ENCODE measurements at places on chromosomes 12 and 14.

DNA sequence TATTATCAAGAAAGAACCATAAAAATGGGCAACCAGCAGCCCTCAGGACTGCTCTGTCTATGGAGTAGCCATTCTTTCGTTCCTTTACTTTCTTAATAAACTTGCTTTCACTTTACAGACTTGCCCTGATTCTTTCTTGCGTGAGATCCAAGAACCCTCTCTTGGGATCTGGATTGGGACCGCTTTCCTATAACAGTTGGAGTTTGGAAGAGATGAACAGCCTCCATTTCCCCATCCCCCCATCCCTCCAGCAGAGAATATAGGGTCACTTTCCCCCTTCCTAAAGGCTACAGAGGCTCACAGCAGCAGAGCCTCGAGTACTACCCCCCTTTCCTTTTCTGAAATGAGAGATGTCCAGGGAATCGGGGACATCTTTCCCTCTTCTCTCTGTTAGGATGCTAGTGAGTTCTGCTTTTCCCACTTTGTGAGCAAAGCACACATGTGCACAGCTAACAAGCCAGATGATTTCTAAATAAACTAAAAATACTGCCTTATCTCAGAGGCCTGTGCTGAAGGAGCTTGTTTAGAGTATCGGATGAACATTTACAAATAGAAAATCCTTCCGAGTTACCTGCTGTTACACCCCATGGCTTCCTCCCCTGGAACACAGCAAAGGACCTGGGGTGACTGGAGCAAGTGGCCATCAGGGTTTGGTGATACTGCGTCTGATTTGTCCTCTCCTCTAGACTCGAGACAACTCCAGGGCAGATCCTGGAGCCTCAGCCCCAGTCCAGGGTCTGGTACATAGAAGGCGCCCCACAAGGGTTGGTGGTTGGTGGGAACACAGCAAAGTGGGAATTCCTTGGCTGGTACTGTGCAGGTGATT lies 144.2 kb downstream of the SLC38A6 start:
- no peak for DNase-seq

- no peak for DNase-seq
These were observed 9.6 kb upstream of the GPR84 start for GRCh38 chr12:54373649-54374561.

GRCh38 chr12:90679674-90680073 lies 275.3 kb downstream of the CCER1 start:
- DNase-seq: no peak

DNA sequence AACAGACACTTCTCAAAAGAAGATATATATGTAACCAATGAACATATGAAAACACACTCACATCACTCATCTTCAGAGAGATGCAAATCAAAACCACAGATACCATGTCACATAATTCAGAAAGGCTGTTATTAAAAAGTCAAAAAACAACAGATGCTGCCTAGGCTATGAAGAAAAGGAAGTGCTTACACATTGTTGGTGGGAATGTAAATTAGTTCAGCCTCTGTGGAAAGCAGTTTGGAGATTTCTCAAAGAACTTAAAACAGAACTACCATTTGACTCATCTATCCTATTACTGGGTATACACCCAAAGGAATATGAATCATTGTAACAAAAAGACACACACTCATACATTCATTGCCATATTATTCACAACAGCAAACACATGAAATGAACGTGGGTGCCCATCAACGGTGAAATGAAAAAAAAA lies 35.1 kb downstream of the EIF2S3B start:
- no peak for DNase-seq

DNA sequence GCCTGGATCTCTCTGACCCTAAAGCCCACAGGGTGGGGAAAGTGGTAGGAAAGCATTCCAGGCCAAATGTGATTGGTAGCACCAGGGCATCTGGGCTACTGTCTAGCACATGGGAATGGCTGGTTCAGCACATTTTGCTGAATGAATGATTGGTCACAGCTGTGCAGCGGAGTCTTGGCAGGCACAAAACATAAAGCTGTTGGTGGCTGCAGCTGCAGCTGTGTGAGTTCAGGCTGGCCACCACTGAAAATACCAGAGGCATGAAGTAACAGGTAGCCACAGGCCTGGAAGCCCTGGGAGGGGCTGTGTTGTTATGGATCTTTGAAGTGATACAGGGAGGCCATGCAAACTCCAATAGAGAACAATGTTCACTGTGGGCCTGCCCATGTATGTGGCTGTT lies 72.7 kb downstream of the MYRFL start:
- no peak for DNase-seq

DNA sequence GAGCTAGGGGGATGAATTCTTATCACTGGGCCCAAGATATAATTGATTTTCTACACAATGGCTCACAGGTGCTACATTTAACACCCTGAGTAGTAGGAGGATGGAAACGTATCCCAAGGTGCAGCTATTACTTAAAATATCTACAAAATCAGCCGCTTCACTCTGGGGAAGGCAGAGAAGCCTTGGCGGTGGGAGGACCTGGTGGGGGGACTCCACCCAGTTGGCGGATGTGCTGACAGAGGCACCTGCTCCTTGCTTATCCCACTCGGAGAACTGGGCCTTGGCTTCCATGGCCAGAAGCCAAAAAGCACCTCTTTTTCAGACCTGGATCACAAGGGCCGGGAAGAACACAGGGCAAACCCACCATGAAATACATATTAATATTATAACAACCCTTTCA lies 106.3 kb downstream of the OTX2 start:
- no peak for DNase-seq

DNA sequence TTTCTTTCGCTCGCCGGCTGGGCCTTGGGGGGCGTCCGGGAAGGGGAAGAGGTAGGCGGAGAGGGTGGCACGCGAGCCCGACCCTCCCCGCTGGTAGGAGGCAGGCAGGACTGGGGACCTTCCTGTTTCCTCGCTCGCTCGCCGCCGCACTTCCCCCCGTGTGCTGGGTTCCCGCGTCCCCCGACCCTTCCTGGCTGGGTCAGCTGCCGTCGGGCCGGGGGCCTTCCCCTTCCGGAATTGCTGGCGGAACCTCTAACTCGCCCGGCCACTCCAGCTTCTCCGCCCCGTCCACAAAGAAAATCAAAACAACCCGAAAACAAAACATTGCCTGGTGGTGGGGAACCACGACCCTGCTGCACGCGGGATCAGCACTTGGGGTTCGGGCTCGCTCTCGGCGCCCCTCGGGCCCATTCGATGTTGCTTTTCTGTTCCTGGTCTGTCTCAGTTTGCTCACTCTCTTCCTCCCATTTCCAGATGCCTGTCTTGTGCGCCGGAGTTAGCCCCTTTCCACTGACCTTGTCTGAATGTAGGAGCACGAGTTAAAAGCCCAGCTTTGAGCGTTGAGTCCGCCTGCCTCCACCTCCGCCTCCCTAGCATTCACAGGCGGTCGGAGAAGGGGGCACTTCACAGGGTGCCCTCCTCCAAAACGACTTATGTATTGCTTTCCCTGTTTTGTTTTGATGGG lies 581 bp downstream of the PAPOLA start:
- peak; percentile 25 for DNase-seq

GRCh38 chr12:113136128-113136989 lies 798 bp upstream of the RASAL1 start:
- no peak for DNase-seq

DNA sequence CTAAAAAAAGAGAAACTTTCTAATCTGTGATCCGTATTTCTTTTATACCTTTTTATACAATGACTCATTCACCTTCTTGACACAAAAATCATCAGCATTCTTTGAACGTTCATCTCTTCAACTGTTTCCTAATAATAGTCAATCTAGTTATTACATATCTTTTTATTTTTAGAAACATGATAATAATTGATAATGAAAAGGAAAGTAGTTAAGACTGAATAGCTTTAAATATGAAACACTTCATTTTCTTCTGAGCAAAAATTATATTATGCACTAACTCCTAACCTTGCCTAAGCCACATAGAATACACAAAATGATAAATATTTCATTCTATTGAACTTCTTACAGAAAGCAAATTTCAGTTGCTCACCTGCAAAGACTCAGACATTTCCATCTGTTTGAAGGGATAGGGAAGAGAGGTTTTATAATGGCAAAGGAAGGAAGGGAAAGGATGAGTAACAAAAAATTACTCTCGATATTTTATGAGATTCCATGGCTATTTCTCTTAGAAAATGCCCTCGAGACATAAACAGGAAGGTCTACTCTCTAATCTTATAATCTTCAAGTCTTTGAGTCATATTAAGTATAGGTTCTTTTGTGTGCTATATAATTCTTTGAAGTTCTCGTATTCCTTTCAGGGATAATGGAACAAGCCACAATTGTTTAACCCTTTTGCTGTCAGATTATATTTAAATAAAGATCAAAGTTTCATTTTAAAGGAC lies 7.5 kb upstream of the KLHL42 start:
- DNase-seq: no peak

DNA sequence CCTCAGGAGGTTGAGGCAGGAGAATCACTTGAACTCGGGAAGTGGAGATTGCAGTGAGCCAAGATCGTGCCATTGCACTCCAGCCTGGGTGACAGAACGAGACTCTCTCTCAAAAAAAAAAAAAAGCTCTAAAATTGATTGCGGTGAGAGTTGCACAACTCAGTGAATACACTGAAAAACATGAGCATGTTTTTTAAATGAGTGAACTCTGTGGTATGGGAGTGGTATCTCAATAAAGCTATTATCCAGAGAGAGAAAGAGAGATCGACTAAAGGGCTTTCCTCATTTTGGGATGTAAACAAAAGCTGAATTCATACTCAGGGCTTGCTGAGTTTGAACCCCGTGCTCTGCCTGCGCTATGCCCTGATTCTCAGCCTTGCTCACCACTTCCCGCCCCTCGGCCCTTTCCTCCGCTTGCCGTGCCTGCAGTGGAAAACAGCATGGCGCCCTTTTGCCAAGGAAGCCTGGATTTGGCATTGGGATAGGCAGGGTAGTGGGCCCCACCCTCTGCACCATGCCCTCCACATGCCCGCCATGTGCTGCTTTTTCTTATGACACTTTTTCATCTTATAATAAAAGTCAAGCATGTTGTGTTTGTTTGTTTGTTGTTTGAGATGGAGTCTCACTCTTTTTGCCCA lies 102.5 kb downstream of the LGMN start:
- DNase-seq: no peak

DNA sequence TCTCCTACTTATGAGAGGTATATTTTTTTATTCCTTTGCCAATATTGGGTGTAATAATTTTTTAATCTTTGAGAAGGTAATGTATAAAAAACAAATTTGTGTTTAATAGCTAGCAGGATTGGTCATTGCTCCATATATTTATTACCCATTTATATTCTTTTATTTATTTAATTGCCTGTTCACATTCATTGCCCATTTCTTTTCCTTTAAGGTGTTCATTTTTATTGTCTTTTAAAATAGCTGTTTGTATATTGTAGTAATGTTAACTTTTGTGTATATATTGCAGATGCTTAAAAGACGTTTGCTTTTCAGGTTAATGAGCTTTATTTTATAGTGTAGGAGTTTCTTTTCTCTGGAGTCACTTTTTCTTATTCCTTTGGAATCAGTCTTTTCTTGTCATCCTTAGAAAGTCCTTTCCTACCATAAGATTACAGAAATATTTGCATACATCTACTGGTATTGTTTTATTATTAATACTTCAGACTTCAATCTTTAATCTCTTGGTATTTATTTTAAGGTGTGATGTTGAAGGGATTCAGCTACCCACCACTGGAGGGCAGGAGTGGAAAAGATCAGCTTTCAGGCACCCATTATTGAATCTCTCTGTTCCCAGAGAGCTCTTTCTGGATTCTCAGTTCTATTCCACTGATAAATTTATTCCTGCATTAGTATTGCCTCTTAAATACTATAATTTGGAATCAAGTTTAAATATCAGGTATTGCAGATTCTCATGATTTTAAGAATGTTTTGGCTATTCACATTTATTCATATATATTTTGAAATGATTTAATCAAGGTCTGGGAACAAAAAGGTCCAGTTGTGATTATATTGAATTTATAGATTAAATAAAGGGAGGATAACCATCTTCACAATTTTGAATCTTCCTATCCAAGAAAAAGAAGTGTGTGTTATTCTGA lies 17.3 kb downstream of the PPM1A start:
- no peak for DNase-seq

Data from GM19239 (cell line).